ENCODE measurements at places on chromosomes 4 and X.

- DNase-seq, result no peak
Observed at GRCh38 chr4:72779241-72779640, 210.2 kb upstream of the ADAMTS3 start.

DNA sequence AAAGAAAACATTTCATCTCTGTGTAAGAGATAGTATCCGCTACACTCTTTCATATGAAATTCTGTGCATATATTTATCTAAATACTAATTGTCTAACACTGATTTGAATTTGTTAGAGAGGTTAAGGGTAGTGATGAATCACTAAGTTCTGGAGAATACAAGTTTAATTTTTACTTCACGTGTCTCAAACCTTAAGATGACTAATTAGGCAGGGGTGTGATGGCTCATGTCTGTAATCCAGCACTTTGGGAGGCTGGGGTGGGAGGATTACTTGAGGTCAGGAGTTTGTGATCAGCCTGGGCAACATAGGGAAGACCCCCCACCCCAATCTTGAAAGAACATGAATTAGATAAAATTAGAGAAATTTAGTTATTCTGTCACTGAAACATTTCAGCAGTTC, 2241.9 kb downstream of the PCDH7 start:
- DNase-seq, result no peak

DNA sequence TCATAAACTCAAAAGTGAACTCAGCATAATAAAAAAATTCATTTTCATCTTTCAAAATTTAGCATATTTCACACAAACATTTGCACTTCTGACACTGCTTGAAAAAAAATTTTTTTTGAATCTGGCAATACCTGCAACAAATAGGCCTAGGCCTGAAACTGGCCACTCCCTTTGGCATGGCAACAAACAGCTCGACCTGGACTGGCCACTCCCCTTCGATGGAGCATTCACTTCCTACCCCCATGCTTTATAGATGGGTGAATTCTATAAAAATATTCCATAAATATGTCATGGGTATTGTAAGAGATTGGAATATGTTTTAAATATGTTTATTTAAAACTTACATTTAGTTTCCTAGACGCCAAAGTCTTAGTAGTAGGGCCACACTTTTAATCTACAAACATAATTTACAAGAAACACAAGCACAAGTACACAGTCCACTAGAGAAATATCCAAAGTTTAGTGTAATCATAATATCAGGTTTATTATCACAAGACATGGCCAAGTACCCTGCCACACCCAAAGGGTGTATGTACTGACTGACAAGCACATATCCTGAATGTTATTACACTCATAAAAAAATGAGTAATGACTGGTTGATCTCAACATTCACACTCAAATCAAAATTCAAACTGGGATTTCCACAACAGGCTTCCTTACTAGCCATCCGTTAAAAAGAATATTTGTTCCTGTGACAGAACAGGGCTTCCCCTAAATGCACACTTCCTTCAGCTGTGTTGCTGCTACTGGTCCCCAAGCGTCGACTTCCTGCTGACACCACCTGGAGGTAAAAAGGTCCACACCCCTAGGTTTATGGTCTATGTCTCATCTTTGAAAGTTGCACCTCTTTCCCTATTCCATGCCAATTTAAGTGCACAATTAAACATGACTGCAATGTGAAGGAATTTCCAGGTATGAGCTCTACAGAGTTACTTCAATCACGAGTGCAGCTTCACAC, 271.5 kb downstream of the NR3C2 start:
- no peak for DNase-seq

DNA sequence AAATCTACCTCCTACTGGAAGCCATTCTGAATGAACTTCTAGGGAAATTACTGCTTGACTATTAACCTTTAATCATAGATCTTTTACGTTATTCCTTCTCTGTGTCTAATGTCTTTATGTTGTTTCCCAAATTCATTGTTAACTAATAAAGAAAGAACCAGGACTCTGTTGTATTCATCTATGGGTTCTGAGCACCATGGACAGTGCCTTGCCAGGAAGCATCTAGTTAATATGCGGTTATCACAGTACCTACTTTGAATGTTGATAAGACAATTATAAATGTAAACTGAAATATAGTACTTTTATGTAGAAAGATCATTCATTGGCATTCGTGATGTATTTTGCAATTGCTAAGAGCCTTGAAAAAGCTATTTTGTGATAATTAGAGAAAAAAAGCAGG, 23.8 kb downstream of the NWD2 start:
- no peak for DNase-seq

GRCh38 chr4:137360761-137361160, 171.5 kb downstream of the PCDH18 start:
- no peak for DNase-seq

DNA sequence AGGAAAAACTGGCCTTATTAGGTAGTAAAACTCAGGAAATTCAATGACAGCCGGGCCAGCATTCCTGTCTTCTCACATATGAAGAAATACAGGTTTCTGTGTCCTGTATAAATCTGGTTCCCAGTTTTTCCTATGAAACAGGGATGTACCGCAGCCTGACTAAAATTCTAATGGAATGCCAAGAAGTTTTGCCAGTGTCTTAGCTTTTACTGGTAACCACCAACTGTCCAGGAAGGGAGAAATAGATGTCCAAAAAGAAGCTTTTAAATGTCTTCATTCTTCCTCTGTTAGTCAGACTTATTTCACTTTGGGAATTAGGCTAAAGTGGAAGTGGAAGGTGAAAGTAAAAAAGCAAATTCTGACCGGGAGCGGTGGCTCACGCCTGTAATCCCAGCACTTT, 108.0 kb upstream of the TBL1X start:
- no peak for DNase-seq

DNA sequence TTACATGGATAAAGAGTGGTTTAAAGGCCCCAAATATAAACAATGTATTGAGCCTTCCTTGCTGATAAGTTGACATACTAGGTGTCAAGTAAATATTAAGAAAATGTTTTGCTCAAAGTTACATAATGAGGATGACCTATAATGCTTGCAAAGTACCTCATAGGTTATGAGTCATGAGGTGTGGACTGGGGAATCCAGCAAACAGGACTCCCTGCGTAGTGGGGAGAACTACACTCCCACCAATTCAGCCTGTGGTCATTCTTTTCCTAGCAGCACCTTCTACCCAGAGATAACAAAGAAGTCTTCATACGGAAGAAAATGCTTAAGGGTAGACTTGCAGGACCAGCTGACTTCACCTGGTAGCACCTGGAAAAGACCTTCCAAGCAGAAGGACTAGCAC, 418.9 kb upstream of the CPEB2 start:
- no peak for DNase-seq

GRCh38 chr4:26086621-26087441, 172.8 kb downstream of the SMIM20 start:
- peak; percentile 15 for DNase-seq

GRCh38 chr4:98663226-98664006, 5.0 kb upstream of the TSPAN5 start:
- no peak for DNase-seq

GRCh38 chrX:87167841-87168240, 349.8 kb upstream of the KLHL4 start:
- no peak for DNase-seq

DNA sequence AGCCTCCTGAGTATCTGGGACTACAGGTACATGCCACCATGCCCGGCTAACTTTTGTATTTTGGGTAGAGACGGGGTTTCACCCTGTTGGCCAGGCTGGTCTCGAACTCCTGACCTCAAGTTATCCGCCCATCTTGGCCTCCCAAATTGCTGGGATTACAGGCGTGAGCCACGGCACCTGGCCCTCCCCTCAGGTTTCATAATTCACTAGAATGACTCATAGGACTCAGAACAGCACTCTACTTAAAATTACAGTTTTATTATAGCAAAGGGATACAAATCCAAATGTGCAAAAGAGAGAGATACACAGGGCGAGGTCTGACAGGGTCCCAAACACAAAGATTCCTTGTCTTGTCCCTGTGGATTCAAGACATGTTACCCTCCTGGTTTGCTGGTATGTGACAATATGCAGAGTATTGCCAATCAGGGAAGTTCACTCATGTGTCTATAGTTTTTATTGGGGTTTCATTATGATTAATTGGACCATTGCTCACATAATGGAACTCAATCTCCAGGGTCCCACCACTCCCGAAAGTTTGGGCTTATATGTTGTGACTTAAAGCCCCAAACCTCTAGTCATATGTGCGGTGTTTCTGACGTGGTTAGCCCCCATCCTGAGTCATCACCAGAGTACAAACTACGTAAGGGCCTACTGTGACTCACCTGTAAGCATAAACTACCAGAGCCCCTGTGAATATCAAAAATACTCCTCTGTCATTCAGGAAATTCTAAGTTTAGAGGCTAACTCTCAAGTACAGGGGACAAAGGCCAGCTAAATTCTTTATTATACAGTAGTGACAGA, 5.2 kb downstream of the YIPF6 start:
- DNase-seq, result no peak

DNA sequence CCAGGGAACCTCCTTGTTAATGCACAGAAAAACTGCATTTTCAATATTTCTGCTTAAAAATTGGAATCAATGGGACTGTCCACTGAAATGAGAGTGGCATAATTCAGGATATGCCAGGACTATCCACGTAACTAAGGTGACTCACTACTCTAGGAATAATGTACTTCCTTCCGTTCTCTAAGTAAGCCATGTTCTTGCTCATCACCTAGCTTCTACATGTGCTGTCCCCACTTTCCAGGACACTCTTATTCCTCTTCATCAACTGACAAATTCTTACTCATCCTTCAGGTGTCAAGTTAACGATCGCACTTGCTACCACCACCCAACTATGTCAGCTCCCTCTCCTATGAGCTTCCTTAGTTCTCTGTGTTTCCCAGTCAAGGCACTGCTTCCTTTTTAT, 342.8 kb upstream of the F9 start:
- no peak for DNase-seq

GRCh38 chrX:99394456-99394855, 1015.6 kb downstream of the PCDH19 start:
- DNase-seq, result no peak

- no peak for DNase-seq
Observed at GRCh38 chr4:182093431-182093831, 149.8 kb upstream of the TENM3 start.

DNA sequence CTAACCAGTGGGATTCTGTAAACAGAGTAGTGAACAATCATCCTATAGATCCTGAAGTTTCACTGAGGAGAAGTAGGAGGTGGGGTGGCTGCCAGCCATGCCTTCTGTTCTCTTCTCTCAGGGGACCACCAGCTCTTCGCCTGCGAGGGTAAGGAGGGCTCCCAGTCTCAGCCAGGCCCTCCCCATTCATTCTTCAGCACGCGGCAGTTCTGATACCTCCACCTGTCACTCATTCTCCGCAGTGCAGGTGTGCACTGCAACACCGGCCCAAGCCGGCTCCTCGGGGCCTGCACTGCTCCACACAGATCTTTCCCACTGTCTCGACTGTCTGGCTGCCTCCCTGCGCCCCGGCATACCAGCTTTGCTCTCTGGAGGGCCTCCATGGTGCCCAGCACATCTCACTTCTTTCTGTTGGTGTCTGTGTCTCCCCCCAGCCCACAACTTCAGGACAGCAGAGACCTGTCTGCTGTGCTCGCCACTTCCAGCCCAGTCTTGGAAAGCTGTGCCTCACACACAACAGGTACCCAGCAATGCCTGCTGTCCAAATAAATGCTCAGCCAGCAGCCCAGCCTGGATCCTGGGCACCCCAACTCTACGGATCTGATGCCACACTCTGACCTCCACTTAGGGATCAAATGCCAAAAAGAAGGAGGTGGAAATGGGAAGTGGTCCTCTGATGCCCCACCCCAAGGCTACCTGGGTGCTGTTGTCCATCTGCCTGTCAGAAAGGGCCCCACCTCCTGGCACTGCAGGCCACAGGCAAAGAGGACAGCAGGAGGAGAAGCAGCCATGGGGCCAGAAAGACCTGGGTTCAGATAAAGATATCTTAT, 29.0 kb downstream of the ACOX3 start:
- no peak for DNase-seq

GRCh38 chr4:23438764-23439163, 451.1 kb downstream of the PPARGC1A start:
- no peak for DNase-seq

- DNase-seq, result no peak
Observed at GRCh38 chrX:138890491-138890890, 179.0 kb upstream of the FGF13 start.

- DNase-seq, result no peak
Observed at GRCh38 chrX:53631156-53631555, 55.4 kb downstream of the HUWE1 start.

All from NCI-H524 (cell line).